NCI-H2227 treated with DMSO at 0.1 percent for 48 hours (cell line): ENCODE measurements at places on chromosomes 12 and 14.

GRCh38 chr12:18696971-18697602, 40.7 kb downstream of the PLCZ1 start:
- no peak for DNase-seq

DNA sequence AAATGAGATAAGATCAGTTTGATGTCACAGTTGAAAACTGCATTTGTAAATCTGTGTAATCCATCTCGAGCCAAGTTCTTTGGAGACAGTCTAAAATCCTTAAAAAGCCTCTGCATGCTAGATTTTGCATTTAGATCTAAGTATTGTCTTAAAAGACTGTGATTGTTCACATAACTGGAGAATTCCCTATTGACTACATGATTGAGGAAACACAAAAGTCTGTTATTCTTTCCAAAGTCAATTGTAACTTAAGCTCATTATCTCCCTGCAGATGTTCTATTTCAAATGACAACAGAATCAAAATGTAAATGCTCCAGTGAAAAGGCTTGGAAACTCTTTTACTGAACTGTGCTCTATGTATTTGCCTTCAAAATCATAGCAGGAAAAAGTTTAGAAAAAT, 77.8 kb downstream of the MYF5 start:
- no peak for DNase-seq

DNA sequence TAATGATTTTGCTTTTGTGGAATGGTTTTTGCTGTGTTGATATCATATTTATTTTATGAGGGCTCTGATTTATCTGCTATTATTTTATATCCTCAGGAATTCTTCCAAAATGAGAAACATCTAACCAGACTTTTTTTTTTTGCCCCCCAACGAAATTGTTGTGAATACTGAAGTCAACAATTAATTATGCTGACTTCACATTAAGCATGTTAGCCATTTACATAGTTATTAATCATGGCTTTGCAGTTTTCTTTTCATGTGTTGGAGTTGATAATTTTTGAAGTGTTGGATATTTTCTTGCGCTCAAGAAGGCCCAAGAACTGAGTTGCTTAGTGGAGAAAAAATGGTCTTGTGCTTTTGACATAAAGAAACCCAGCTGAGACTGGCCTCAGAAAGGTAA, 246.6 kb upstream of the CRY1 start:
- no peak for DNase-seq

DNA sequence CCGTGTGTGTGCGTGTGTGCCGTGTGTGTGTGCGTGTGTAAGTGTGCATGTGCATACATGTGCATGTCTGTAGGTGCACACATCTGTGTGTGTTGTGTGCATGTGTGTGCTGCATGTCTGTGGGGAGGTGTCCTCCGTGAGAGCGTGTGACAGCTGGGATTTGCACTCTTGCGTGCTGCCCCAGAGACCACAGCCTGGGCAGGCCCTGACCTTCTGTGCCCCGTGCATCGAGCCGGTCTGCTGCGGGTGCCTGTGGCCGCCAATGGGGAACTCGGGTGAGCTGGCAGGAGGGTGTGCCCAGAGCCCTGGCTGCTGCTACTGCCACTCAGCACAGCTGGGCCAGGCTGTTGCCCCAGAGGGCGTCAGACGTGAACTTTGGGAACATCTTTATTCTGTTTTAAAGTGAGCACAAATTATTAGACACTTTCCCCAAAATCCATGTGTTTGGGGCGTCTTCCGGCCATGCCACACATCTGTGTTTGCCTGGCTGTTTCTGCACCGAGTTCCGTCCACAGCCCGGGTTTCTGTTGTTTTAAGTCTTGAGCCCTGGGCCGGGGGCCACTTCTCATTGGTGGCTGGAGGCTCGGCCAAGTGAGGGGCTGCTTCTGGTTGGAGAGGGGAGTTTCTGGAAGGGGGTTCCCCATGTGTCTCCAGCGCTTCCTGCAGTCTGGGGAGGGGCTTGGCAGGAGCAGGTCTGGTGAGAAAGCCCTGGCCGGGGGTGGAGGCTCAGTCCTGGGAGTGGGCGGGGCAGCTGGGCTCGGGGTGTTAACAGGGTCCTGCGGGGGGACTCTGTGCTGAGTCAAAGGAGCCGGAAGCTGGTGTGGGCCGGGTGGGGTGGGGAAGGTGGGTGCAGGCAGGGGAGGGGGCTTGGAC, 7.6 kb downstream of the CEP170B start:
- no peak for DNase-seq
